Neural crest cell (in vitro differentiated cells): ENCODE measurements at places on chromosomes 6 and 20.

DNA sequence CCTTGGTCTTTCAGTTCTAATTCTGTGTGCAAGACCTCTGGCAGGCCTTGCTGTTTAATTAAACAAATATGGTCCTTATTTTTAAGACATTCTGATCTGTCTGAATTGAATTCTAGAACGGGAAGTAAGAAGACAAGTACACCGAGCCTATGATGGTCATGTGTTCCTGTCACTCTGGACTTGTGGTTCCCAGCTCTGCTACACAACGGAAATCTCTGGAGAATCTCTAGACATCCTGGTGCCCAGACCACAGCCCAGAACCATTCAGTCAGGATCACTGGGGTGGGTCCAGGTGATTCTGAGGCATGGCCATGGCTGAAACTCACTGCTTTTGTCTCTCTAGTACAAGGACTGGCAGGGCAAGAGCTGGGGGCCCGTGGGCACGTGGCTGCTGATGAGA, 15.9 kb upstream of the KCNK16 start:
- no peaks in the 10 kb centered on the region for H3K36me3 ChIP-seq
- DNase-seq, result no peak
- no peak overlapping the region for H3K4me3 ChIP-seq
- H3K27ac ChIP-seq, result peak overlapping the region; percentile 64

DNA sequence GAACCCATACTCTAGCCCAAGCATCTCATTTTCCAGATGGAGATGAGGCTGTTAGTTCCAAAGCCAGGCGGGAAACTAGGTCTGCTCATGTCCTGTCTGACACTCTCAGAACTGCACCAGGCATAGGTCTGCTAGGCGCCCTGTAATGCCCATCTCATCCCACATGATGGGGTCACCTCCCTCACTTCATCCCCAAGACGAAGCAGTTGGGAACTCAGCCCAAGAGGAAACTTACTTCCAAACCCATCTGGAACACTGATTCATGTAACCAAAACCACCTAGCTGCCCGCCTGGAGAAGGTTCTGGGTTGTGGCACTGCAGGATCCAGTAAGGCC, 119.4 kb upstream of the PRND start:
- DNase-seq, result no peak
- no peak overlapping the region for H3K27ac ChIP-seq

DNA sequence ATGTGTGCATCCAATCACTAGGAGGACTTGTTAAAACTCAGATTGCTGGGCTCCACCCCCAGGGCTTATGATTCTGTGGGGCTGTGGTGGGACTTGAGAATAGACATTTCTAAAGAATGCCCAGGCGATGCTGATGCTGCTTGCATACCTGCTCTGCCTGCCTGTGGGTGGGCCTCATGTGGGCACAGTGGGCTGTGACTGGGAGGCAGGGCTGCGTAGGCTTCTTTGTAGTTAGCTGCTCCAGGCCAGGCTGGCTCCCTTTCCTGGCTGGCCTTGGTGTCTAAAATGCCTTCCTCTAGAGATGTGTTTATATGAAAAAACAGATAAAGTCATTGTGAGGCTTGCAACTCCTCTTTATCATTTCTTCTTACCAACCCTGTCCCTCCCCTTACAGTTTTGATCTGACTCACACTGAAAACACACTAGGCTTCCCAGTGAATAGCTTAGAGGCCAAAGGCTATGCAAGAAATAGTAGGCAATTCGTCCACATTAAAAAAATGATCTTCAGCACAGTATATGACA, 495.5 kb upstream of the MAP3K7 start:
- no peaks in the 10 kb centered on the region for H3K27me3 ChIP-seq
- no peak overlapping the region for H3K4me3 ChIP-seq
- H3K4me1 ChIP-seq, result peaks cover 22% of the 10 kb centered on the region
- DNase-seq, result no peak
- no peak overlapping the region for H3K27ac ChIP-seq

GRCh38 chr6:26292709-26293108, 72.3 kb upstream of the BTN3A2 start:
- no peak overlapping the region for H3K4me3 ChIP-seq
- H3K36me3 ChIP-seq, result no peaks in the 10 kb centered on the region

- H3K27me3 ChIP-seq, result no peaks in the 10 kb centered on the region
- no peak overlapping the region for H3K4me3 ChIP-seq
- H3K27ac ChIP-seq, result no peak overlapping the region
- H3K4me1 ChIP-seq, result no peaks in the 10 kb centered on the region
- H3K36me3 ChIP-seq, result no peaks in the 10 kb centered on the region
- no peak for DNase-seq
These were observed 172.9 kb upstream of the FBXL4 start for GRCh38 chr6:99120641-99121040.

DNA sequence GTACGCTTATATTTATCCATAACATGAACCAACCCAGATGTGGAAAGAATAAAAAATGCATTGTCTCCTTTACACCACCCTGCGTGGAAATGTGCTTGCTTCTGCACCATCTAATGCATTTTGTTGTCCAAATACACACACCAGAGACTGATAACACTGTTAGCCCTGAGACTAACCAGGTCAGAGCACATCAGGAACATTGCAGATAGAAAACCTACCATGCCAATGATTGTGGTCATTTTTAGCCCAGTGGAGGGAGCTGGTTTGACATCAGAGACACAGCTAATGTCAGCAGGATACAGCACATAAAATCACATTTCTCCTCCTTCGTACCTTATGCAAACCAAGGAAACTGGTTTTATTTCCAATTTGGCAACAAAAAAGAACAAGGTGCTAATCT, 528.7 kb downstream of the DOK5 start:
- H3K4me1 ChIP-seq, result no peaks in the 10 kb centered on the region
- H3K4me3 ChIP-seq, result no peak overlapping the region
- H3K27ac ChIP-seq, result no peak overlapping the region
- no peaks in the 10 kb centered on the region for H3K36me3 ChIP-seq
- H3K27me3 ChIP-seq, result peaks cover 7% of the 10 kb centered on the region

GRCh38 chr6:149331043-149331807, 13.7 kb downstream of the TAB2 start:
- no peaks in the 10 kb centered on the region for H3K27me3 ChIP-seq
- no peak overlapping the region for H3K4me3 ChIP-seq
- no peak overlapping the region for H3K27ac ChIP-seq
- H3K36me3 ChIP-seq, result no peaks in the 10 kb centered on the region
- DNase-seq, result no peak
- H3K4me1 ChIP-seq, result peaks cover 45% of the 10 kb centered on the region

GRCh38 chr20:33862709-33863403, 51.7 kb downstream of the CHMP4B start:
- peak; percentile 80 for DNase-seq
- H3K27me3 ChIP-seq, result no peaks in the 10 kb centered on the region
- peak overlapping the region; percentile 7 for H3K4me3 ChIP-seq

- no peak overlapping the region for H3K27ac ChIP-seq
- peaks cover 8% of the 10 kb centered on the region for H3K4me1 ChIP-seq
- H3K4me3 ChIP-seq, result no peak overlapping the region
These were observed 238.7 kb upstream of the SOX4 start for GRCh38 chr6:21354805-21355238.

- H3K4me3 ChIP-seq, result no peak overlapping the region
- no peak overlapping the region for H3K27ac ChIP-seq
- peaks cover 3% of the 10 kb centered on the region for H3K4me1 ChIP-seq
- no peaks in the 10 kb centered on the region for H3K27me3 ChIP-seq
These were observed 34.2 kb downstream of the STX7 start for GRCh38 chr6:132478674-132479073.

- H3K4me3 ChIP-seq, result no peak overlapping the region
- H3K27ac ChIP-seq, result no peak overlapping the region
- H3K27me3 ChIP-seq, result no peaks in the 10 kb centered on the region
These were observed 122.5 kb downstream of the DST start for GRCh38 chr6:56520218-56520617.

GRCh38 chr20:51375561-51375960, 167.0 kb downstream of the NFATC2 start:
- no peak for DNase-seq
- no peak overlapping the region for H3K4me3 ChIP-seq
- peak overlapping the region; percentile 91 for H3K27ac ChIP-seq
- peaks cover 4% of the 10 kb centered on the region for H3K4me1 ChIP-seq
- H3K36me3 ChIP-seq, result no peaks in the 10 kb centered on the region
- no peaks in the 10 kb centered on the region for H3K27me3 ChIP-seq

- H3K27me3 ChIP-seq, result no peaks in the 10 kb centered on the region
- peaks cover 8% of the 10 kb centered on the region for H3K4me1 ChIP-seq
- H3K27ac ChIP-seq, result no peak overlapping the region
- DNase-seq, result no peak
- no peak overlapping the region for H3K4me3 ChIP-seq
These were observed 219.3 kb downstream of the GMDS start for GRCh38 chr6:2026133-2026532.

GRCh38 chr20:42443200-42443599, 746.5 kb downstream of the PTPRT start:
- H3K36me3 ChIP-seq, result no peaks in the 10 kb centered on the region
- no peak for DNase-seq
- peaks cover 12% of the 10 kb centered on the region for H3K4me1 ChIP-seq
- peaks cover 7% of the 10 kb centered on the region for H3K27me3 ChIP-seq

- H3K36me3 ChIP-seq, result peaks cover 5% of the 10 kb centered on the region
- H3K4me1 ChIP-seq, result peaks cover 13% of the 10 kb centered on the region
- no peak overlapping the region for H3K27ac ChIP-seq
- H3K4me3 ChIP-seq, result no peak overlapping the region
- DNase-seq, result no peak
These were observed 23.1 kb downstream of the ALDH5A1 start for GRCh38 chr6:24517659-24518543.

DNA sequence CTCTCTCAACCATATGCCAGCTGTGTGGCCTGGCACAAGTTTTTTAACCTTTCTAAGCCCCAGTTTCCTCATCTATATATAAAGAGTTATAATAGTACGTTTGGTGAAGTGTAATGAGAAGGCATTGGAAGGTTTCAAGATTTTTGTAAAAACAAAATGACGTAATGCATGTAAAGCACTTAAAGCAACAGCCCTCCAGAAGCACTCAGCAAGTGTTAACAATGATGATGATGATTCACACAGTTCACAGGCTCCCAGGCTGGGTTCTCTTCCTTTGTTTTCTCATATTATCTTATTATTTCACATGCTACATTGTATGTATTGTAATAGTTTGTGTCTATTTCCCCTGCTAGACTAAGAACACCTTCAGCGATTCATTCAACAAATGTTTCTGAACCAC, 6.2 kb downstream of the CEP250 start:
- peaks cover 8% of the 10 kb centered on the region for H3K36me3 ChIP-seq
- peaks cover 25% of the 10 kb centered on the region for H3K4me1 ChIP-seq
- H3K4me3 ChIP-seq, result no peak overlapping the region

- peak overlapping the region; percentile 56 for H3K4me3 ChIP-seq
- H3K27ac ChIP-seq, result no peak overlapping the region
- H3K27me3 ChIP-seq, result peaks cover 39% of the 10 kb centered on the region
- H3K4me1 ChIP-seq, result peaks cover 9% of the 10 kb centered on the region
- no peak for DNase-seq
- no peaks in the 10 kb centered on the region for H3K36me3 ChIP-seq
These were observed 3.3 kb downstream of the TFEB start for GRCh38 chr6:41732149-41732548.

DNA sequence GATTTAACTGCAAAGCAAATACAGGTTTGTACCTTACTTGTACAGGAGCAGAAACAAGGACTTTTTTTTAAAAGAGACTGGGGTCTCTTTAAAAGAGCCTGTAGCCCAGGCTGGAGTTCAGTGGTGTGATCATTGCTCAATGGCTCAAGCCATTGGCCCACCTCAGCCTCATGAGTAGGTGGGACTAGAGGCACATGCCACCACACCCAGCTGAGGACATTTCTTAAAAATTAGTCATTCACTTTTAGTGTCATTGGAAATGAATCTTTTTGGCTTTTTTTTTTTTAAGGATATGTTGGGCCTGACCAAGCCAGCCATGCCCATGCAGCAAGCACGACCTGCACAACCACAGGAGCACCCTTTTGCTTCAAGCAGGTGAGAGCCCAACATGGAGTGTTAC, 16.9 kb downstream of the SEC23B start:
- DNase-seq, result no peak
- no peaks in the 10 kb centered on the region for H3K27me3 ChIP-seq
- no peak overlapping the region for H3K4me3 ChIP-seq
- peaks cover 17% of the 10 kb centered on the region for H3K36me3 ChIP-seq

GRCh38 chr6:2502998-2503674, 247.6 kb downstream of the MYLK4 start:
- no peak overlapping the region for H3K4me3 ChIP-seq
- H3K4me1 ChIP-seq, result no peaks in the 10 kb centered on the region
- H3K27me3 ChIP-seq, result peaks cover 9% of the 10 kb centered on the region
- DNase-seq, result no peak

GRCh38 chr6:3455147-3455568, 1.7 kb downstream of the SLC22A23 start:
- peaks cover 5% of the 10 kb centered on the region for H3K27me3 ChIP-seq
- H3K4me1 ChIP-seq, result peaks cover 26% of the 10 kb centered on the region
- no peak overlapping the region for H3K4me3 ChIP-seq
- H3K36me3 ChIP-seq, result no peaks in the 10 kb centered on the region

DNA sequence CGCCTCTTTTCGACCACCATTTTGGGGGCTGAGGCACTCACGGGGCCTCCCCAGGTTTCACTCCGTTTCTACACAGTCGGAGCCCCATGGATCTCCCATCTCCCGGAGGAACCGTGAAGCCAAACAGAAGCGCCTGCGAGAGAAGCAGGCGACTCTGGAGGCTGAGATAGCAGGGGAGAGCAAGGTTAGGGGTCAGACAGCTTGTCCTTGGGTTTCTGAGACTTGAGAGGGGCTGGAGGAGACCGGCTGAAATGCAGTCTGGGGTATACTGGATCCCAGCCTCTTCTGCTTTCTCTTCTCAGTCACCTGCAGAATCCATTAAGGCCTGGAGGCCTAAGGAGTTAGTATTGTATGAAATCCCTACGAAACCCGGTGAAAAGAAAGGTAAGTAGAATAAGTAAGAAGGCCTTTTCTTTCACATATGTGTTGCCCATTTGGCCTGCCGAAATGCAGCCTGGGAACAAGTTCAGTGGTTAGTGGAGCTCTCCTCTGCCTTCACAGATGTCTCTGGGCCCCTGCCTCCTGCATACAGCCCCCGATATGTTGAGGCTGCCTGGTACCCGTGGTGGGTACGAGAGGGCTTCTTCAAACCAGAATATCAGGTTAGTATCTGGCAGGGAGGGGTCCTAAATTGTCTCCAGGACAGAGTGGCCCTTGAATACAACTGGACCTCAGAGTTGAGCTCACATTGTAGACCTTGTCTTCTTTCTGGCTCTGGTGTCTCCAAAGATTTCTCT, 984 bp downstream of the VARS2 start:
- H3K4me1 ChIP-seq, result peaks cover 36% of the 10 kb centered on the region
- H3K27ac ChIP-seq, result peak overlapping the region; percentile 81
- H3K27me3 ChIP-seq, result no peaks in the 10 kb centered on the region
- peak overlapping the region; percentile 82 for H3K4me3 ChIP-seq
- H3K36me3 ChIP-seq, result peaks cover 13% of the 10 kb centered on the region
- no peak for DNase-seq
